ENCODE measurements at places on chromosomes 2 and 18.

DNA sequence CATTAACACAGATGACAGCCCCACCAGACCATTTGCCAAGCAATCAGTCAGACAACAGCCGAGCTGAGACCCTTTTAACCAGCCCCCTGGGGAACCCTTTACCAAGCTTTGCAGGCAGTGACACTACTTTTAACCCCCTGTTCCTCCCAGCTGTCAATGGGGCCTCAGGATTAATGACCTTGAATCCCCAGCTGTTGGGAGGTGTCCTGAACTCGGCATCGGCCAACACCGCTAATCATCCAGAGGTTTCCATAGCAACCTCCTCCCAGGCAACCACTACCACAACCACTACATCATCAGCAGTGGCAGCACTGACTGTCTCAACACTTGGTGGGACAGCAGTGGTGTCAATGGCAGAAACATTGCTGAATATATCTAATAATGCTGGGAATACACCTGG lies 160.9 kb upstream of the EPC2 start:
- DNase-seq: no peak

DNA sequence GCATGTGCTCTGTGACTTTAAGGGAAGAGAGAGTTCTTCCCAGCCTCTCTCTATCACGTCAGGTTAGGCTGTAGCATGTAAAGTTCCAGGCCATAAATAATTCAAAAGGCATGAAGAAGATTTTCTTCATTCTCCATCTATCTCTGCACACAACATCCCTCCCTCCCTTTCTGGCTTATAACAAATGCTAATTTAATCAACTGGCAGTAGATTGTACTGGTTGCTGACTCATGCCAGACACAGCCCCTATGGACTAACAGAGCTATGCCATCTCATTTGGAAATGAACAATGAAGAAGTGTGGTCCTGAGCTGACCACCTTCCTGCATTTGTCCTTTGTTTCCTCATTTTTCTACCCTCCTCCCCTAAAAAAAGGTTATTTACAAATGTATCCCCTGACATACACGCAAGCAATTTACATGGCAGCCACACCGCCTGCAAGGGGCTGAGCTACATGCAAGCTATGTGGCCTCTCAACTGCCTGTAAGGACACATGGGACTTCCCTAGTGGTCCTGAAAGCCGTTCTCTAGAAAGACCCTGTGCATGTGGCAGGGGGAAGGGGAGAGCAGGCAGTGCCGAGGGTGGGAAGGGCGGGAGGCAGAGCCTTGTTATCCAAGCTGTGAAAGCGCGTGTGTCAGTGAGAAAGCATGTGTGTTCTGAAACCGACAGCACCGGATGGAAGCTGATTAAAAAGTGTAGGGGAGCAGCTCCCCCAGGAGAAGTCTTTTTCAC lies 90.9 kb upstream of the KLF7 start:
- no peak for DNase-seq

- no peak for DNase-seq
These were observed 15.8 kb downstream of the SLC8A1 start for GRCh38 chr2:40436093-40436475.

DNA sequence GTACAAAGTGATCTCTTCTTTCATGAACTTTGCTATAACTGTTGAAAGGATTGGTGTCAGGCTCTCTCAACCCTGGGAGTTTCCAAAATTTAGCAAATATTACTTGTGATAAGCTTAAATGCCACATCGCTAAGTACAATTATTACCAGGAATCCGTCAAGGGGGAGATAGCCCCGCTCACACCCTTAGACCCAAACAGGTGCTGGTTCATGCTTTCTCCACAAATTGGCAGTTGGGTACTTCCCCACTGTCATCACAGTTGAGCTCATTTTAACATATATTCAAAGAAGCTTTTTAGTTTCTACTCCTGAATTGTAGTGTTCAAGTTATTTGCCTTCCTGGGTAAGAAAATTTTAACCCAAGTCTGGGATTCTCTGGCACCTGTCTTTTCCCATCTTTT lies 29.8 kb upstream of the EPB41L5 start:
- no peak for DNase-seq

GRCh38 chr2:12769492-12770105 lies 52.9 kb downstream of the TRIB2 start:
- no peak for DNase-seq

GRCh38 chr2:41400088-41400665 lies 647.6 kb upstream of the PKDCC start:
- peak; percentile 70 for DNase-seq

- DNase-seq: no peak
These were observed 299.1 kb upstream of the NXPH2 start for GRCh38 chr2:139079311-139079710.

- no peak for DNase-seq
These were observed 18.7 kb upstream of the RASGRP3 start for GRCh38 chr2:33457556-33458247.

GRCh38 chr2:179441551-179441950 lies 176.9 kb upstream of the SESTD1 start:
- no peak for DNase-seq

DNA sequence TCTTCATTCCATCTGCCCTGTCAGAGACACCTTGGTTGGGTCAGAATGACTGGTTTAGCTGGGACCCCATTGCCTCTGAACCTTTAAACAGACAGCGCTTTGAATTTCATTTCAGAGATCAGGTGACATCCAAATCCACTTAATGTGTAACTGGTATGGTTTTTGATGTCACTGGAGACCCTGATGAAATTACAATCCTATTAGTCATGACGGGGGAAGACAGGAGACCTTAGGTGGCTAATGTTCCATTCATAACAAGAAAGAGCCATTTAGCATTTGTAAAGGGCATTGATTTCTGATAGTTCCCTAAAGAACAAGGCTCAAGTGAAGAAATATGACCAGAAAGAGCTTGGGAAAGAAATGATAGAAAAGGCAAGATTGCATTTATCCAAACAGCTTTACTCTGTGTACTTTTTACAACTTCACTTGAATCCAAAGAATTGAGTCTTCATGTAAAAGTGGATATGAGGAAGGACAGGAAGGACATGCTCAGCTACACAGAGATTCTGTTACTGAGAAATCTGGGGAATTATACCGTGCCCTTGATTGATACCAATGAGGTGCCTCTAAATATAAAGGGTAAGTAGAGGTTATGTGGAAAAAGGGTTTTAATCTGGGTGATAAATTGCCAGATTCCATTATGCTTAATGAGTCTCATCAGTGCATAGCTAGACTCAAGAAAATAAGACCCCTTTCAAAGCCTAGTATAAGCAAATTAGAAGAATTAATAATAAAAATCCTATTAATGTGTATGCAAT lies 198.2 kb downstream of the NCKAP5 start:
- DNase-seq: peak; percentile 60

All from kidney (tissue), 22 donors.